Caco-2 (cell line): ENCODE measurements at places on chromosomes 12 and 14.
A peak's percentile ranks its signal among the peaks of the same experiment; 100 is the strongest.

GRCh38 chr14:90675399-90675798 lies 140.8 kb downstream of the TTC7B start:
- no peak for DNase-seq

DNA sequence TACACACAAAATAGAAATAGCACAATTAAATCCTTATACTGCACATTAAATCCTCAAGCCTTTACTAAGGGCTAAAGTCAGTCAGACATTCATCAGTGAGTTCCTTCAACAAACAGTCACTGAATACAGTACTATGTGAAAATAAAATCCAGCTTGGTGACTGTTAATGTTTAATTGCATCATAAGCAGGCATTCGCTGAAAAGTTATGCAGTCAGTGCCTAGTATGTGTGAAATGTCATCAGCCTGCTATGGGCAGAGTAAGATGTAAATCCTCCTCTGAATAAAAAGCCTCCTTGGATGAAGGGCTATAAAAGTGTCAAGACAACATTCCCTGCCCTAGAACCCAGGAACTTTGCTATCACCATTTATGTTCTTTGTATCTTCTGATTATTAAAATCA lies 116.4 kb downstream of the PRICKLE1 start:
- no peak for DNase-seq

GRCh38 chr14:99706107-99706900 lies 22.2 kb downstream of the CYP46A1 start:
- DNase-seq: no peak

GRCh38 chr12:113232840-113233585 lies 11.7 kb downstream of the TPCN1 start:
- DNase-seq: no peak

DNA sequence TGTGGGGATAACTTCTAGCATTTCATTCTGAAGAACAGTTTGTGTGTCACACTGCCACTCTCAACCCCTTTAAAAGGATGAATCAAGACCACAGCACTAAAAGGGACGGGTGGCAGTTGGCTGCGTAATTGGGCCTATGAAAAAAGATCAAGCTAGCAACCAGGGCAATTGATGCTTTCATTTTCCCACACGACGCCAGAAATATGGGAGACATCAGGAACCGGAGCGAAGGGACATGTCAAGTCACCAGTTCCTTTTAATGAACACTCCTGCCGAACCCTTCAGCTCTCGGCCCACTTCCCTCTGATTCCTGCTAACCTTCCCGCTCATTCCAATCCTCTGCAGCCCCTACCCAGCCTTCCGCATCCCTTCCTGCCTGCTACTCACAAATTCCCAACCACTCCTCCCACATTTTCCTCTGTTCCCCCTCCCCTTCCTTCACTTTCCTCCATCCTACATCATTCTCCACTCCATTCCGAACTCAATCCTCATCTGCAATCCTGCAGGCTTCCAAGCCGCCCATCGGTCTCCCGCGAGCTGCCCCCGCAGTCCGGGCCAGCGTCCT lies 753 bp downstream of the CSRNP2 start:
- DNase-seq: no peak

GRCh38 chr14:67491741-67492507 lies 3.4 kb upstream of the TMEM229B start:
- no peak for DNase-seq

DNA sequence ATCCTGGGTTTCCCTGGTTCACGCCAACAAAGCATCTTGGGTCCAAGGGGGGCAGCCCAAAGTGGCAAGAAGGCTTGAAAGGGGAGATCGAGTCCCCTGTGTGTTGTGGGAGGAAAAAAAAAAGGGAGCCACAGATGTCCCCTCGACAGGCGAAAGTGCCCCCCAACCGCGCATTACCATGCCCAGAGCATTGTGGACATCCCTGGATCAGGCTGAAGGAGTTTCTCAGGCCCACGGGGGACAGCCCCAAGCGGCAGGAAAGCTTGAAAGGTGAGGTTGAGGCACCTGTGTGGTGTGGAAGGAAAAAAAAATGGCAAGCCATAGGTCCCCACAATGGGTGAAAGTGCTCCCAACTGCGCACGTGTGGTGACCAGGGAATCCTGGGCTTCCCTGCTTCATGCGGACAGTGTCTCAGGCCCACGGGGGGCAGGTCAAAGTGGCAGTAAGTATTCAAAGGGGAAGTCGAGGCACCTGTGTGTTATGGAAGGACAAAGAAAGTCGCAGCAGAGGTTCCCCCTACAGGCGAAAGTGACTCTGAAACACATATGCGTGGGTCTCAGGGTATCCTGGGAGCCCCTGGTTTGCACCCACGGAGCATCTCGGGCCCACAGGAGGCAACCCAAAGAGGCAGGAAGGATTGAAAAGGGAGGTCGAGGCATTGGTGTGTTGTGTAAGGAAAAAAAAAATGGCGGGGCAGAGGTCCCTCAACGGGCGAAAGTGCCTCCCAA lies 580.1 kb downstream of the ALG10 start:
- no peak for DNase-seq

DNA sequence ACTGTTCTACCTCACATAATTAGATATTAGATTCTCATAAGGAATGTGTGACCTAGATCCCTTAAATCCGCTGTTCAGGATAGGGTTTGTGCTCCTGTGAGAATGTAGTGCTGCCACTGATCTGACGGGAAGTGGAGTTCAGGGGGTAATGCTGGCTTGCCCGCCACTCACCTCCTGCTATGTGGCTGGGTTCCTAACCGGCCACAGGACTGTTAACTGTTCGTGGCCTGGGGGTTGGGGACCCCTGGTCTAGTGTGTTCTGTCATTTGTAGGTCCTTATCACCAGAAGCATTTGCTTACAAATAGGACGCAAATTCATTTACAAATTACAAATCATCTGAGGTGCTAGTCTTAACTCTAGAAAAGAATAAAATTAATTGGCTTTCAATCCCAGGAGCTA lies 16.4 kb upstream of the TMEM30B start:
- no peak for DNase-seq

DNA sequence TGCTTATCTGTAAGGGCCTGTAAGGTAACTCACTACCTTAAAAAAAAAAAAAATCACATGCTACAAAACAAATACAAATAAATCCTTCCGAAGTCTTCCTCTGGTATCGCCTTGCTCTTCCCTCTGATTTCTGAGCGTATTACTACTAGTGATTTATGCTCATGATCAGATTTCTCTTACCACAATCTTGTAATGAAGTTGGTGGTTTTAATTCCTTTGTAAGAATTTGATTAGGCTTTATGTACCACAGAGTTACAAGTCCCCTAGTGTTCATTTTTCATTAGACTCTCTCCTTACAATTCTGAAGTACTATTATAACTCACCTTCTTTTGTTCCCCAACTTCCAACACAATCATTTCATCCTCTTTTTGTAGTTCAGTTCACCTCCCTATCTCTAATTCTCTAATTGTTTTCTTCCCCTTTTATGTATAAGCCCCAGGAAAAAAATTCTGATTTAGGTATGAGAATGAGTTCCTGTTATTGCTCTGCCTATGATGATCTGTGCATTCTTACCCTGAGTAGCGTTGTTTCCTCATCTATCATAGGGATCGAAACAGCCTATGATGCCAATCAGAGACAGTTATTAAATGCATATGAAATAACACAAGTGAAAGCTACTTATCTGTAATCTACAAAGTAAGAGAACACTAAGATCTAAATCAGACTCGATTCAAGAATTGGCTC lies 81.5 kb downstream of the EPS8 start:
- no peak for DNase-seq

- no peak for DNase-seq
Measured at GRCh38 chr12:48442179-48442847, 30.0 kb upstream of the ANP32D start.

- no peak for DNase-seq
Measured at GRCh38 chr12:50325890-50326391, 42.6 kb upstream of the LIMA1 start.

- peak; percentile 50 for DNase-seq
Measured at GRCh38 chr12:4278329-4279197, 5.0 kb downstream of the CCND2 start.

DNA sequence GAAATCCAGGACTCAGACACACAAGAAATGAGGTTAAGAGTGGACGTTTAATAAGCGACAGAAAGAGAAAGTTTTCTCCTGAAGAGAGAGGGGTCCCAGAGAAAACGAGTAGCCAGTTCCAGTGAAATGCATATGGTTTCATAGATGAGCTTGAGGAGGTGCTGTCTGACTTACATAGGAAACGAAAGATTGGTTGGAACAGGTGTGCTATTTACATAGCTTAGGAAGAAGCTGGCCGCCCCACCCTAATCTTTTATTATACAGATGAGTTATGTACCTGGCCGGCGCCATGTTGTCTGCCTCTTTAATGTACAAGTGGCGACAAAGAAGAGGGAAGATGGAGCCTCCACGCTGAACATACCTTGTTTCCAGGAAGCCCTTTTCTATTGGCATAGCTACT lies 223.0 kb downstream of the SLC6A15 start:
- DNase-seq: no peak

DNA sequence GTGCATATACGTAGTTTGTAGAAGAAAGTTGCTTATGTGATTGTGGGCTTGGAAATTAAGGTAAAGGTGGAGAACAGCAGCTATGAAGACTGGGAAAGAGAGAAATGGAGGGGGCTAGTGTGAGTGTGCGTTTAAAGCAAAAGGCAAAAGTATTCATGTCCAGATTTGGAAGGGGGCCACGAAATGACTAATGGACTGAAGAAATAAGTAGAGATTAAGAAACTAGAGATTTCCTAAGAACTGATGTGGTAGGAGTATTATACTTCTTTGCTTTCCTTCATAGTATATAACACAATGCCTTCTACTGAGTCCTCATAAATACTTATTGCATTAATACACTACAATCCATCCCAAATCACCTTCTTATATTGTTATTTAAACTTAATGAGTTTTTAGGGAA lies 298.6 kb upstream of the NOVA1 start:
- no peak for DNase-seq

DNA sequence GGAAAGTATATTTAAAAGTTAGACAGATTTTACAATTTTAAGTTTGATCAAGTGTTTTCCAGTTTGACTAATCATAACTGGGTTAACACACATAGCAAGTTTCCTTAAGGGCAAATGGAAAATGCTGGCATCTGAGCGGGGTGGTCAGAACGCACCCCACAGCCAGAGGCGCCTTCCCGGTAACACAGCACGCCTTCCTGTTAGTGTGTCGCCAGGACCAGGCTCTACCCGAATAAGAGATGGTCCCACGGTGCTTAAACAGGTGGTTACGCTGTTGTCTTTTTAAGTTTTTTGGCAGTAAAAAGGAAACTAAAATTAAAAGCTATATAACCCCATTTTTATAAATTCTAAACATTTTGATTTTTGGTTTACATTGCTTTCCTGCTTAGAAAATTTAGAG lies 28.0 kb downstream of the BDKRB1 start:
- no peak for DNase-seq

GRCh38 chr14:20412411-20412810 lies 890 bp downstream of the TEP1 start:
- no peak for DNase-seq

DNA sequence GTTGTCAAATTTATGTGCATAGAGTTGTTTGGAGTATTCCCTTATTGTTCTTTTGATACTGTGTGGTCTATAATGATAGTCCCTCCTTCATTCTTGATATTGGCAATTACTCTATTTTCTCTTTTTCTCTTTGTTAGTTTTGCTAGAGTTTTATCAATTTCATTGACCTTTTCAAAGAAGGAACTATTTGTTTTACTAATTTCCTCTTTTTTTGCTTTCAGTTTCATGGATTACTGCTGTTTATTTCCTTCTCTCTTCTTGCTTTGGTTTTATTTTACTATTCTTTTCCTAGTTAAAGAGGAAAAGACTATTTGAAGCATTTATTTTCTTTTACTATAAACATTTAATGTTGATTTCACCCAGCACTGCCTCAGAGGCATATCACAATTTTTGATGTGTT lies 250.9 kb upstream of the PELI2 start:
- no peak for DNase-seq

DNA sequence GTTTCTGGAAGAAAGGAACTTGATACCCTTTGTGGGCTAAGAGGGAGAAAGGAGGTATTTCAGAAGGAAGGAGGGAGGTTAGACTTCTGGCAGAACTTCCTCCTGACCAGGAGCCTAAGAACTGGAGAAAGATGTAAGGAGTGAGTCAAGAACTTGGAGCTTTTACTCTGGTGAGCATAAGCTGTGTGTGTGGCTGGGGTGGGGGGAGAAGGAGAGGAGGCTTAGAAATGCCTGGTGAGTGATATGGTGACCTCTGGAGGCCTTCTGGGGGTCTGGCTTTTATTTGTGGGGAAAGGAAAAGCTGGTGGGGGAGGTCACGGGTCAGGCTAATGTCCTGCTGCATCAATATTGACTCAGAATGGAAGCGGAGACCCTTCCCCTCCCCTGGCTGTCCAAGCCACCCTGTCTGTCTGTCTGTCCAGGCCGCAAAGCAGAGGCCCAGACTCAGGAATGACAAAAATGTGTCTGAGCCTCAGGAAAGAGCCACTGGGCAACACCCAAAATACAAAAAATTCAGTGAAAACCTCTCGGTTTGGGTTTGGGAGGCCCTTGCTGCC lies 4.8 kb downstream of the LRP1 start:
- peak; percentile 37 for DNase-seq

DNA sequence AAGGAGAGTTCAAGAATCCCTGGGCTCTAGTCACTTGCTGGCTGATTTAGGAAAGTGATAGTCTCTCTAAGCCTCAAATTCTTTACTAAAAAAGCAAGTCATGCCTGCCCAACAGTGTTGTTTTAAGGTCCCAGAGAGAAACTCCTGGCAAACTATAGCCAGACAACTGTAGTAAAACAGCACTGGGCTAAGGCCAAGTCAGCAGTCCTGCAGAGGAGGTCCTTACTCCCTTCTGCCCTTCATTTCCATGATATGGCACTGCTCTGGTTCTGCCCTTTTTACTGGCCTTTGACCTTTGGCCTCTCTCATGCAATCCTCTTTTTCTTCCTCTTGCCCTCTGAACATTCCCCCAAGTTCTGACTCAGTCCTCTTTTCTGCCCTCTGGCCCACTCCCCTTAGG lies 74.9 kb downstream of the VWF start:
- DNase-seq: no peak

GRCh38 chr14:33618361-33619105 lies 332.3 kb downstream of the EGLN3 start:
- no peak for DNase-seq

DNA sequence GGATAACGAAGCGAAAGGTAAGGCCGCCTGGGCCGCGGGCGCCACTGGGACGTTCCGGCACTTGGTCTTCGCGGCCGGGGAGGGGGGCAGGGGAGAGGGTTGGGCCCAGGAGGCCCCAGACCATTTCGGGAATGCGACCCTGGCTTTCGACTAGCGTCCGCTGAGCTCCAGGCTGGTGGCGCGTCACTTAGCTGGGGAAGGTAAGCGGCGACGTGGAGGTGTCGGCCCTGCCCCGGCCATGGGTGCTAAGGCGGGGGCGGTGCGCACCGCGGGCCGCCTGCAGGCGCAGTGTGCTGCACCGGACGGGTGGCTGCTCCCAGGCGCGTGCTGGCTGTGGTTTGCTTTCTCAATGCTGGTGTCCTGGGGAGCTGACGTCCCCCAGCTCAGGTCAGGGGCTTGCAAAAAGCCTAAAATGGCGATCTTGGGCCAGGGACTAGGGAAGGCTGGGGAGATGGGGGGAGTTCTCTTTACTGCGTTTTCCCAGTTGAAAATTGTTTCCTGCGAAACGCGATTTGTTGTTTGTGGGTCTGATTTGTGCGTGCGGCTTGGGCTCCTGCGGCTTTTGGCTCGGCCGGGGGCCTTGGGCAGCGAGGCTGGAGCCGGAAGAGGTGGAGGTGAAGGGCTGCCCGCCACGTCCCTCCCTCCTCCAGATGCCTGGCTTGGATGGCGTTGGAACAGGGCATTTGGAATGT lies 1.2 kb downstream of the HOXC10 start:
- no peak for DNase-seq

- no peak for DNase-seq
Measured at GRCh38 chr12:11805680-11806079, 156.2 kb downstream of the ETV6 start.
